ENCODE measurements at places on chromosomes 7 and 10.
A peak's percentile ranks its signal among the peaks of the same experiment; 100 is the strongest.

GRCh38 chr10:116126239-116126638 lies 146.8 kb downstream of the GFRA1 start:
- no peak for DNase-seq
- no peak overlapping the region for H3K4me3 ChIP-seq
- no peak overlapping the region for H3K27ac ChIP-seq
- no peaks in the 10 kb centered on the region for H3K27me3 ChIP-seq
- H3K4me1 ChIP-seq, result no peaks in the 10 kb centered on the region

- no peaks in the 10 kb centered on the region for H3K4me1 ChIP-seq
- H3K36me3 ChIP-seq, result no peaks in the 10 kb centered on the region
- no peak for DNase-seq
These were observed 235.9 kb upstream of the PRSS1 start for GRCh38 chr7:142513178-142513955.

DNA sequence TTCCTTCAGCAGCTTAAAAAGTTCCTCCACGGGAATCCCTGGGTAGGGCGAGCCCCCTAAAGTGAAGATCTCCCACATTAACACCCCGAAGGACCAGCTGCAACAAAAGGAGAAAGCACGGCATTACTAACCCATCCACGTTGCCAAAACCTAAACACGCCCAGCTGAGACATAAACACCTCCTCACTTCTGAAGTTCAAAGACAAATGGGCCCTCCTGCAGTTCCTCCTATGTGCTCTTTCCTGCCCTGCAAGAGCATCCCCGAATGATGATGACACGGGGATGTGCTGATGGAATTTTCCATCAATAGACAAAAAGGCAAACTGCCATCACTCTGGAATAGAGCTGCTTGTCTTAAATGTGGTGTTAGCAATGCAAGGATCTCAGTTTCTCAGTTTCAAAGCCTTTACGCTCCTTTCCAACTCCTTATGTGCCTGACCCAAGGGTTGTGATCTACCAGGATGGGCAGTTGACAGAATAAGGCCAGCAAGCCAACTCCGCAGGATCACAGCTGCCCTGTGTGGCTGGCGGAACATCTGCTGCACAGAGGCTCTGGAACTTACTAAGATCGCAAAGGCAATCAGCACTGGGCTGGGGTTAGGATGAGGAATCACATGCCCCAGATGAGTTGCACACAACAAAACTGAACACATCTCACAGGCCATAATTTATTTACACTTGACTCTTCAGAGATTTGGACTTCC lies 112.7 kb downstream of the FGFR2 start:
- no peaks in the 10 kb centered on the region for H3K27me3 ChIP-seq
- H3K36me3 ChIP-seq, result peaks cover 70% of the 10 kb centered on the region
- no peak overlapping the region for H3K4me3 ChIP-seq
- peak overlapping the region; percentile 17 for H3K27ac ChIP-seq

GRCh38 chr7:123492485-123492884 lies 41.9 kb downstream of the IQUB start:
- H3K27me3 ChIP-seq, result no peaks in the 10 kb centered on the region
- DNase-seq, result no peak
- no peaks in the 10 kb centered on the region for H3K36me3 ChIP-seq
- H3K4me1 ChIP-seq, result no peaks in the 10 kb centered on the region
- H3K27ac ChIP-seq, result no peak overlapping the region

- peaks cover 7% of the 10 kb centered on the region for H3K36me3 ChIP-seq
- H3K4me1 ChIP-seq, result peaks cover 27% of the 10 kb centered on the region
- H3K27me3 ChIP-seq, result no peaks in the 10 kb centered on the region
- no peak overlapping the region for H3K4me3 ChIP-seq
These were observed 44.1 kb downstream of the VSTM4 start for GRCh38 chr10:49071160-49071761.

- DNase-seq, result peak; percentile 93
- no peaks in the 10 kb centered on the region for H3K27me3 ChIP-seq
- H3K4me1 ChIP-seq, result peaks cover 61% of the 10 kb centered on the region
- H3K27ac ChIP-seq, result peak within 1 kb of the TSS; percentile 84
These were observed at the start of gene ZCCHC24 for GRCh38 chr10:79445161-79445976. Gene ZCCHC24 (minus strand): TSS chr10:79445624. CDS start chr10:79445440, 184 bp downstream.

GRCh38 chr7:7732621-7733281 lies 14.3 kb upstream of the RPA3 start:
- H3K4me1 ChIP-seq, result no peaks in the 10 kb centered on the region
- DNase-seq, result no peak
- H3K4me3 ChIP-seq, result no peak overlapping the region
- no peak overlapping the region for H3K27ac ChIP-seq

DNA sequence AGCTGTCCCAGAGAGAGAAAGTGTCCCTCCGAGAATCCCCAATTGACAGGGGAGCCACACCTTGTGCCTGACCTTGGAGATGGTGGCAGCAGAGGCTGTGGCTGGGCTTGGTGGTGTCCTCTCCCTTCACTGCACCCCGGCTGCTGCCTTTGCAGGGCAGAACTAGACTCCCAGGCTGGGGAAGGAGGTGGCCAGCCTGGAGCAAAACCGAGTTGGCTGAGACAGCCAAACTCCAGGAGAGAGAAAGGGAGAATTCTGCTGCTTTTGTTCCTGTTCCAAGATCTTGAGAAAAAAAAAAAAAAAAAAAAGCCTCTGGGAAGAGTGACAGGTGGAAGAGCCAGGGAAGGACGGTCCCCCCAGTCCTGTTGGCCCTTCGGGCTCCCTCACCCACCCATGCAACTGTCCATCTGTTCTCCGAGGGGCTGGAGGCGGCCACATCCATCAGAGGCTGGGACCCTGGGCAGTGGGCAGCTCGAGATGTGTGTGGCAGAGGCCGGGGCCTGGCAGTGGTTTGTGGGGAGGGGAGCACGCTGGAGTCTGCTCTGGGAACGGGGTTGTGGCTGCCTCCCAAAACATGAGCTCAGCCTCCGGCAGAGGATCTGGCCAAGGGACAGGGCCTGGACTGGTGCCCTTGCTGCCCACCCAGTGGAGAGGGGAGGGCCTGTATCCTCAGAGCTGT lies 35.5 kb downstream of the CLIP2 start:
- H3K27me3 ChIP-seq, result no peaks in the 10 kb centered on the region
- DNase-seq, result no peak
- no peaks in the 10 kb centered on the region for H3K36me3 ChIP-seq
- H3K4me3 ChIP-seq, result no peak overlapping the region

- no peaks in the 10 kb centered on the region for H3K36me3 ChIP-seq
- no peak overlapping the region for H3K27ac ChIP-seq
- H3K4me1 ChIP-seq, result no peaks in the 10 kb centered on the region
- DNase-seq, result no peak
- H3K27me3 ChIP-seq, result no peaks in the 10 kb centered on the region
These were observed 283.6 kb downstream of the ADRA2A start for GRCh38 chr10:111360260-111360925.

DNA sequence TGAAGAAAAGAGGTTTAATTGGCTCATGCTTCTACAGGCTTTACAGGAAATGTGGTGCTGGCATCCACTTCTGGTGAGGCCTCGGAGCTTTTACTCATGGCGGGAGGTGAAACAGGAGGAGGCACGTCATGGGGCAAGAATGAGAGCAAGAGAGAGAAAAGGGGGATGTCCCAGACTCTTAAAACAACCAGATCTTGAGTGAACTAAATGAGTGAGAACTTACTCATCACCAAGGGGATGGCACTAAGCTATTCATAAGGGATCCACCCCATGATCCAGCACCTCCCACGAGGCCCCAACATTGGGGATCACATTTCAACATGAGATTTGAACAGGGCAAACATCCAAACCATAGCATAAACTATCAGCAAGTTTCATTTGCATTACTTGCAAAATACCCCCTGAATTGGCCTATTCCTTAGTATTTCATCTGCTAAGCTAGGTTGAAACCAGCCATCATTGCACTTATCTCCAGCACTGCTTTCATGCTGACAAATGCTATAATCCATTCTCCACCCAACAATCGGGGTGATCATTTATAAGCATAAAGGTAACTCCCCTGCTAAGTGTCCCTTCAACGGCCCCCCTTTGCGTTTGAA lies 179.0 kb downstream of the NOC3L start:
- no peak overlapping the region for H3K4me3 ChIP-seq
- no peaks in the 10 kb centered on the region for H3K36me3 ChIP-seq
- no peaks in the 10 kb centered on the region for H3K27me3 ChIP-seq

DNA sequence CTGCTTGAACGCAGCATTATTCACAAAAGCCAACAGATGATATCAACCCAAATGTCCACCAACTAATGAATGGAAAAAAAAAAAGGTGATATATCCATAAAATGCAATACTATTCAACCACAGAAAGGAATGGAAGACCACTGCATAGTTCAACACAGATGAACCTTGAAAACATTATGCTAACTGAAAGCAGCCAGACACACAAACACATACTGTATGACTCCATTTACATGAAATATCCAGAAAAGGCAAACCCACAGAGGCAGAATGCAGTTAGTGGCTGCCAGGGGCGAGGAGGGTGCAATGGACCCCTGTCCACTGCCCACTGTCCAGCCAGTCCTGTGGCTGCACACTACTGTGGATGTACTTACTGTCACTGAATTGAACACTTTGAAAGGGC lies 36.6 kb downstream of the KIAA1549 start:
- no peaks in the 10 kb centered on the region for H3K4me1 ChIP-seq
- H3K36me3 ChIP-seq, result no peaks in the 10 kb centered on the region
- H3K27me3 ChIP-seq, result no peaks in the 10 kb centered on the region
- no peak overlapping the region for H3K27ac ChIP-seq
- no peak overlapping the region for H3K4me3 ChIP-seq
- no peak for DNase-seq

- H3K27me3 ChIP-seq, result no peaks in the 10 kb centered on the region
- H3K4me3 ChIP-seq, result no peak overlapping the region
- H3K4me1 ChIP-seq, result no peaks in the 10 kb centered on the region
These were observed 24.6 kb downstream of the GRM3 start for GRCh38 chr7:86668315-86668714.

GRCh38 chr7:7765422-7765821 lies 47.0 kb upstream of the RPA3 start:
- H3K4me3 ChIP-seq, result no peak overlapping the region
- H3K4me1 ChIP-seq, result peaks cover 66% of the 10 kb centered on the region
- no peaks in the 10 kb centered on the region for H3K36me3 ChIP-seq
- no peak overlapping the region for H3K27ac ChIP-seq
- no peak for DNase-seq
- H3K27me3 ChIP-seq, result no peaks in the 10 kb centered on the region

GRCh38 chr7:77665161-77665560 lies 31.1 kb upstream of the RSBN1L start:
- no peak for DNase-seq
- H3K4me1 ChIP-seq, result no peaks in the 10 kb centered on the region
- H3K36me3 ChIP-seq, result no peaks in the 10 kb centered on the region
- no peak overlapping the region for H3K27ac ChIP-seq
- H3K4me3 ChIP-seq, result no peak overlapping the region

DNA sequence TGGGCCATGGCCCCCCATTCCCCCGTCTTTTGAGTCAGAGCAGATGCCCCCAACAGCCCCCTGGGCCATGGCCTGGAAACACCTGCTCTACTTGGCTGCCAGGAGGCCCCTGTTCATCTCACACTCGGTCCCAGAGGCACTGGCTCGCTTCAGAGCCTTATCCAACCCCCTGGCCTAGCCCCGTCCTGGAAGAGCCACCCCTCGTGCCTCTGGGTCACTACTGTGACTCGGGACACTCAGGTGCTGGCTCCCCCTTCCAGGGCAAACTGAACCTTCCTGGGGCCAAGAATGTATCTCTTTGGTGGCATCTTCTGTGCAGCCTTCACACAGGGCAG lies 7.0 kb downstream of the POLR2J start:
- H3K4me3 ChIP-seq, result no peak overlapping the region
- H3K27me3 ChIP-seq, result no peaks in the 10 kb centered on the region
- H3K27ac ChIP-seq, result no peak overlapping the region
- DNase-seq, result no peak
- H3K4me1 ChIP-seq, result no peaks in the 10 kb centered on the region

DNA sequence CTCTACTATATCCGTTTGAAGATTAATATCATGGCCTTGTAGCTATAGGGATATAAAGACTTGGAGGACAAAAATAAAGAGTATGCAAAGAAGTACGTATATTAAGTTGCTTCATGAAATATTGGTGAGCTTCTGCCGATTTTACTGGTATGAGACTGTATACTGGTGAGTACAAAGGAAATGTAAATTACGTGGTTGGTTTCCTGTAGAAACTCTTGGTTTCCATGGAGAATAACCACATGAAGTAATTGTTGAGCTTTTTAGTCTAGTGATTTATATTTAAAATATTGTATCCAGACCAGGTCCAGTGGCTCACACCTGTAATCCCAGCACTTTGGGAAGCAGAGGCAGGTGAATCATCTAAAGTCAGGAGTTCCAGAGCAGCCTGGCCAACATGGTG lies 32.2 kb upstream of the GLI3 start:
- H3K36me3 ChIP-seq, result no peaks in the 10 kb centered on the region
- H3K4me3 ChIP-seq, result no peak overlapping the region
- no peaks in the 10 kb centered on the region for H3K4me1 ChIP-seq
- H3K27me3 ChIP-seq, result no peaks in the 10 kb centered on the region
- H3K27ac ChIP-seq, result no peak overlapping the region

DNA sequence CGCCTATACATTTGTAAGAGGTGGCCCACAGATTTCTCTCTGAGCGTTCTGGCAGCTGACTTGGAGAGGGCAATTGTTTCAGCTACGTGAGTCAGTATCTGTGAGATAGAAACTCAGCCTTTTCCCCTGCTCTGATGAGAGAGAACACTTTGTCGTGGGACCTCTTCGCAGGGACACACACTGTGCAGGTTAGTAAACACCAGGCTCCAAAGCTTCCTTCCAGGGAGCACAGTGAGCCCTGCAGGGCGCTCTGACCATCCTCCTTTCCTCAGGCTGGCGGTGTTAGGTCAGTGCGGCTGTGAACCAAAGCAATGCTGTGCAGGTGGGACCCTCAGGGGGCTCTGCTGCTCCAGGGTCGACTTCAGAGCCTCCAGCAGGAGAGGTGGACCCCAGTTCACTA lies 152.2 kb upstream of the TCF7L2 start:
- H3K4me1 ChIP-seq, result peaks cover 7% of the 10 kb centered on the region
- DNase-seq, result no peak
- H3K4me3 ChIP-seq, result no peak overlapping the region
- H3K36me3 ChIP-seq, result no peaks in the 10 kb centered on the region
- no peak overlapping the region for H3K27ac ChIP-seq
- H3K27me3 ChIP-seq, result no peaks in the 10 kb centered on the region

Data from esophagus squamous epithelium (tissue), 5 donors.